MM.1S (cell line): ENCODE measurements at places on chromosomes 12 and 14.

GRCh38 chr14:50608302-50608851, 48.4 kb downstream of the ATL1 start:
- no peak for DNase-seq

- DNase-seq: no peak
Measured at GRCh38 chr12:98439981-98440581, 75.3 kb upstream of the TMPO start.

DNA sequence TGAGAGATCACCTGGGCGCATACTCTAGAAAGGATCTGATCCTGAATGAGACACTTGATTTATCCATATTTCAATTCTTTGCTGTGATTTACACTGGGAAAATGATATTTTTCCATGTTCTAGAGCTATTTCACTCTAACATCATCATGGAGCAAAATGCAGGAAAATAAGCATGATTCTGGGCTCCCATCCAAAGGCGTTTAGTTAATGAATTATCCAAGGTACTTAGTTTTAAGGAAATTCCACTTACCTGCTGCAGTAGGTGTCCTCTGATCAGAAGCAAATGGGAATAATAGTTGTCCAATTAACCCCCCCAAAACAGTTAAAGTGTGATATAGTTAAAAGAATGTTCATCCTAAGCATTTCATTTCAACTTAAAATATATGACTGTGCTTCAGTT, 204.5 kb upstream of the PRKD1 start:
- DNase-seq: no peak

DNA sequence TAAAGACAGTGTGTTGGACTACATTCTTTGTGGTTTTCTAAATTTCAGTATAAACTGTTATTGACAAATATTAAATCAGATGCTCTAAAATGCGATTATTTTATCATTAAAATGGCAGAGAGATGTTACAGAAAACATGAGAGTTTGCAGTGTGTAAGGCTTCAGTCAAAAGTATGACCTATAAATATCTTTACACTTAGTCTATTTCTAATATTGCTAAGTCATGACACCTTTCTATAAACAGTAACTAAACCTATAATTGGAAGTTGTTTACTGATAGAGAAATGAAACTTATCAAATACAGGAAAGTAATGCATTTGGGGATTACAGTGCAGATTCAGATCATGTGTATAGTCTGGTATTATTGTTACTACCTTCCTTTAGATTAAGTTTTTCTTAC, 68.9 kb upstream of the YARS2 start:
- DNase-seq: peak; percentile 32

- no peak for DNase-seq
Measured at GRCh38 chr14:31530136-31530535, 31.1 kb upstream of the NUBPL start.

DNA sequence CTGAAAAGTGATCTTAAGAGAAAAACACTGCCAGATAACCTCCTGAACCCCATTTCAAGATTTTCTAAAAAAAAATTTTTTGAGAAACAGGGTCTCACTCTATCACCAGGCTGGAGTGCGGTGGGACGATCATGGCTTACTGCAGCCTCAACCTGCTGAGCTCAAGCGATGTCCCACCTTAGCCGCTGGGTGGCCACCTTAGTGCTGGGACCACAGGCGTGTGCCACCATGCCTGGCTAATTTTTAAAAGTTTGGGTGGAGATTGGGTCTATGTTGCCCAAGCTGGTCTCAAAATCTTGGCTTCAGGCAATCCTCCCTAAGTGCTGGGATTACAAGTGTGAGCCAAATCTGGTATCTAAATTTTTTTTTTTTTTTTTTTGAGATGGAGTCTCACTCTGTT, 3.4 kb downstream of the PNMA1 start:
- no peak for DNase-seq
